ENCODE measurements at places on chromosomes 4 and X.

GRCh38 chr4:80173401-80173800 lies 23.9 kb upstream of the PRDM8 start:
- no peak for DNase-seq

DNA sequence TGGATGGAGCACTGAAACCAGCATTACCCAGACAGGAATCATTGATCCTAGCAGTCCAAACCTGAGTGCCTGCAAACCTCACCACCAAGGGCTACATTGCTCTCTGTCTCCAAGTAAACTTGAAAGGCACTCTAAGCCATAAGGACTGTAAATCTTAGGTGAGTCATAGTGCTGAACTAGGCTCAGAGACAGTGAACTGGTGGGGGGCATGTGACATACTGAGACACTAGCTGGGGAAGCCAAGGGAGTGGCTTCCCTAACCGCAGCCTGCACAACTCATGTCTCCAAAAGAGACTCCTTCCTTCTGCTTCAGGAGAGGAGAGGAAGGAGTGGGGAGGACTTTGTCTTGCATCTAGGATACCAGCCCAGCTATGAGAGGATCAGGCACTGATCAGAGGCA lies 235.5 kb upstream of the ACTRT1 start:
- DNase-seq: no peak

- DNase-seq: no peak
These were observed 123.8 kb upstream of the DDIT4L start for GRCh38 chr4:100314057-100314456.

GRCh38 chrX:153353416-153353815 lies 19.5 kb downstream of the ZNF275 start:
- DNase-seq: no peak
